ENCODE measurements at places on chromosomes 7 and 10. TPM values are rescaled to one million over a fixed set of nuclear protein-coding genes. Genes with fewer than 3 reads are reported as not detected.

- DNase-seq, result no peak
Measured at GRCh38 chr10:60495338-60496055, 105.8 kb upstream of the ANK3 start.

DNA sequence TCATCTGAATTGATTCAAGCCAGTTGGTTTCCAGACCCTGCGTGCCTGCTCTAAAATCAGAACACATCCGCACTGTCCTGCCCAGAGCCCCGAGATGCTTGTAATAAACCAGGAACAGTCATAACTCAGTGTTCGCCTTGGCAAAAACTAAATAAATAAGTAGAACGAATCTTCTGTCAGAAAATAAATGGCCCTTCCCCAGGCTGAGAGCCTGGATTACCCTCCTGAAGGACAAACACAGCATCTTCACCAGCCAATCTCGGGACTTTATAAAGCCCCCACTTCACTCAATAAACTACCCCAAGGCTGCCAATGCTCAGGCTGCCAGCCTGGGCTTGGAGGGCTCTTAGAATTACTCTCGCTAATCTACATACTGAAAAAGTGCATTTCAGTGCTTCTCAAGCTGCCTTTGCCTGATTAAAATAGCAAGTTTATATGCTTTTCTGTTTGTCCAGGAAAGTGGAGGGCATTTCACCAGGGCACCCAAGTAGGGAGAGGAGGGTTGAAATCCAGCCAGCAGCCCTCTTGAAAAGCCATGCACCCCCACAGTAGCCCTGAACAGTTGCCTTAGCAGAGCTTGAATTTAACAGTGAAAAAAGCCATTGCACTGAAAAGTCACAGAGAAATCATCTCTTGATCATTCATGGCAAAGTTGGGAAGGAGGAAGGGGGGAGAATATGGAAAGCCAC is 136.6 kb downstream of the CALN1 start:
- no peak for DNase-seq

- DNase-seq, result no peak
Measured at GRCh38 chr7:132072165-132072564, 504.1 kb downstream of the PLXNA4 start.

DNA sequence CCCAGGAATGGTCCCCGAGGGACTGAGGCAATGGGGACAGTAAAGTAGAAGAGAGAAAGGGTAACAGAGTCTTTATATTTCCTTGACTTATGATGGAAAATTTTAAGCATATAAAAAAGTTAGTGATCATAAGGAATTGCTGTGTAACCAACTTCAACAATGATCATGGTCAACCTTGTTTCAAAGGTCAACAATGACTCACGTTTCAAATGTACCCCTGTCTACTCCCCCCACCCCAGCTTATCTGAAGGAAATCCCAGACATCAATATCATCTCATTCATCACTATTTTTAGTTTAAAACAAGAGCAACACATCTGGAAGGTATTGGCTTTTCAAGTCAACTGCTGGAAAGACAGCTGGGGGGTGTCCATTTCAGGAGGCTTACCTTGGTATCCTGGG is 92.9 kb downstream of the SMURF1 start:
- DNase-seq, result no peak

- DNase-seq, result no peak
Measured at GRCh38 chr7:82625377-82625776, 181.8 kb upstream of the CACNA2D1 start.

GRCh38 chr10:16509996-16510395 is 11.7 kb downstream of the C1QL3 start:
- DNase-seq, result no peak

- no peak for DNase-seq
Measured at GRCh38 chr7:3795781-3796180, 494.7 kb downstream of the SDK1 start.

METTL27 gene
- not detected for total RNA-seq

All from CD8-positive, alpha-beta T cell (primary cell).